Right ventricle myocardium inferior (tissue), 1 donor: ENCODE measurements at places on chromosomes 4 and X. TPM values are rescaled to one million over a fixed set of nuclear protein-coding genes. Genes with fewer than 3 reads are reported as not detected.

- DNase-seq, result no peak
Observed at GRCh38 chrX:30612250-30612655, 34.7 kb upstream of the TASL start.

- no peak for DNase-seq
Observed at GRCh38 chr4:4792466-4792865, 67.0 kb upstream of the MSX1 start.

DNA sequence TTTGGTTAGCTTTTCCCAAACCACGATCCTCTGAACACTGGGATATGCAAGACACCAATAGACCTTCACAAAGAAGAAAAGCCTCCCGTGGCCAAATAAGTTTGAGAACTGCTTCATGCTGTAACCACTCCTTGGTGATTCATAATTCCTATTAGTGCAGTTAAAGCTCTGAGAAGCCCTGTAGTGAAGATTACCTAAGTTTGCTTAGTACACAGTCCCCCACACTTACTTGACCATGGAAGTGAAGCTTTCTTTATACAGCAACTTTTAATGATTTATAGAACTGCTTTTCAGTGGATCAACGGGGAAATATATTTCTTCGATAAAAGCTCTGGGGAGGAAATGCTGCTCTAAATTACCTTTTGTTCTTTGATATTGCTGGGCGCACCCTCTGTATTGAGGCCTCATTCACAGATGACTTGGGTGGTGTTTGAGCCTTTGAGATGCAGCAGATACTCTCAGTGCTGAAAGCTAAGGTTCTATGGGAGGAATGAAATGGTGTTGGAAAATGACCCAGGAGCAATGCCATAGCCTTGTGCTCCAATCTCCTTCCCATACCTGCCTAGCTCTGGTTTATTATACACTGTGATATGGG is 67.4 kb downstream of the CBLL2 start:
- no peak for DNase-seq

DNA sequence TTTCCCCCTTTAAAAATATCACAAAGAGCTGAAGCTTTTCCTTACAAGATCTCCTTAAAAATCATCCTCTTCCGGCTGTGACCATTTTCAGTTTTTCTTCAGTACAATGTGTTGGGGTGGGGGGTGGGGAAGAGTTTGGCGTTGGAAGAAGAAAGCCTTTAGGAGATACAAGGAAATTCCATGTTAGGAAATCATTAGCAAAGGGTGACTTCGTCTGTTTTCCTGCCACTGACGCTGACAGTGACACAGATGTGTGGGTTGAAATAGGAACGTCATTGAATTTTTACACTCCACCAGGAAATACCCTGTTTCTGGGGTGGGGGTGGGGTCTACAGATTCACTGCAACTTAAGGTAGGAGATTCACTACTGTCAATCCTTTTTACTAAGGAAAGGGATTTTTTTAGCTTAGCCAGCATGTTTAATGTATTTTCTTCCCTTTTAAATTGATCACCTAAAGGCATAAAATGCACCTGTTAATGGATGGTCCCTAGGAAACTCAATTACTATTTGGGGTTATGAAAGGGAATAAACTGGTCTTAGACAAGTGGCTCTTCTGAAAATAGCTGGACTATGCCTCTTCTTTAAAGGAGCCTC is 3.9 kb downstream of the MAMLD1 start:
- no peak for DNase-seq

- DNase-seq, result no peak
Observed at GRCh38 chr4:4868758-4869723, 9.6 kb downstream of the MSX1 start.

GRCh38 chr4:76059750-76060149 is 14.8 kb upstream of the ART3 start:
- DNase-seq, result no peak

- DNase-seq, result peak; percentile 93
Observed at GRCh38 chr4:106315968-106316772, at the start of the genes AIMP1 and TBCK. Gene AIMP1 (plus strand): TSS chr4:106316550. CDS start chr4:106325010, 8,460 bp downstream. Gene TBCK (minus strand): TSS chr4:106316209. CDS start chr4:106308960, 7,249 bp downstream.

DNA sequence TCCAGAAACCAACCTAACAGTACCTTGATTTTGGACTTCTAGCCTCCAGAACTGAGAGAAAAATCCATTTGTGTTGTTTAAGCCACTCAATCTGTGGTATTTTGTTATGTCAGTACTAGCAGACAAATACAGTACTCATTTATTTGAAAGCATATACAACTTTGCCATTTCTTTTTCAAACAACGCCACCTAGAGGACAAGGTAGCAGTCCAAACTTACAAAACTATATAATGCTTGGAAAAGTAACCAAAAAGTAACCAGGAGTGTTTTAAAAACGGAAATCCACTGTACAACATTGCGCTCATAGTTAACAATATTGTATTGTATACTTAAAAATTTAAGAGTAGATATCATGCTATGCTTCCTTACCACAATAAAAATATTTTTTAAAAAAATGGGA is 37.0 kb upstream of the FGF13 start:
- no peak for DNase-seq

GRCh38 chr4:12519426-12519825 is 964.7 kb downstream of the RAB28 start:
- no peak for DNase-seq

DNA sequence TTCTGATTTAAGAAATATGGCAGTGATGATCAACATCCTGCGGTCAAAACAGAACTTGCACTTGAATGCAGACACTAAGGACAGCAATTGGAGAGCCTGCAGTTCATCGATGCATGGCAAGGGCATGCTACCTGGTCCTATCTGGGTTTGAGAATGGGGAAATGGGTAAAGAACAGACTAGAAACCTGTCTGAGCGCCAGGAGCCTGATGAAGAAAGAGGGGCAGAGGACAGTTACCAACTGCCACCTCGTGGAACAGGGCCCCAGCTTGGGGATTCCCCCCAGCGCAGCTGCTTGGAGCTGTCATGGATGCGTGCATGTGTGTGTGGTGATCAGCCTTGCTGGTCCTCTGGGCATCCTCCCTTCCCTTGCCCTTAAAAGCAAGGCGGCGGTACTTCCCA is 30.2 kb upstream of the NKRF start:
- no peak for DNase-seq

DNA sequence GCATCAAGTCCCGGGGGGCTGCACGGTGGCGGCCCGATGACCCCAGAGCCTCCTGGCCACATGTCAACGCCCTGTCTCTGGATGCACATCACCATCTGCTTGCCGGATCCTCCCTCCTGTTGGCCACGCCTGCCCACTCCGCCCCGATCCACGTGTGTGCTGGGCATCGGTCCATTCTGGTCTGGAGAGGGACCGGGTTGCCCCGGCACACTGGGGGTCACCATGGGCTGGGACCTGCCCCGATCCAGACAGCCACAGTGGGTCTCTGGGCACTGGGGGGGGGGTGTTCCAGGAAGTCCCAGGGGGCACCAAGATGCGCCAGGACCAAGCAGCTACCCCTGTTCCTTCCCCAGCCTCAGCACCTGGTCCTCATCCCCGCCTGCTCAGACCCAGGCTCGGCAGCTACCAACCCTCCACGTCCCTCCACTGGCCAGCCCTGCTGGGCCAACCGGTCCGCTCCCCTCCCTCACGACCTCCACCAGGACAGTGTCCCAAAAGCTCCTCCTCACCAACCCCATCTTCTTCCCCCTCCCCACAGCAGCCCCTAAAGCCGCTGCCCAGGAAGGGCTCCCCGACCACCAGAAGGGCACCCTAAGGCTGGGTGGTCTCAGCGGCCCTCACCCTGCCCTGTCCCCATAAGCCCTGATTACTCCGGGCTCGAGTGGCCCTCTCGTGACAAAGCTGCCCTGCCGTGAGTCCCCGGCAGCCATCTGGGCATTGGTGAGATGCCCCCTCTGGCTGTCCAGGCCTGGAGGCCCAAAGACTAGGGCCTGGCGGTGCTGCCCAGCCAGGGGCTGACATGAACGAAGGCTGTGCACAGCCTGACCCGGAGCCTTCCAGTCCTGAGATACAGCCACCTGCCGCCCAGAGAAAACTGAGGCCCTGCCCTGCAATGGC is 4.6 kb downstream of the CTBP1 start:
- peak; percentile 64 for DNase-seq

GRCh38 chr4:150248181-150248580 is 169.9 kb downstream of the DCLK2 start:
- DNase-seq, result no peak

DNA sequence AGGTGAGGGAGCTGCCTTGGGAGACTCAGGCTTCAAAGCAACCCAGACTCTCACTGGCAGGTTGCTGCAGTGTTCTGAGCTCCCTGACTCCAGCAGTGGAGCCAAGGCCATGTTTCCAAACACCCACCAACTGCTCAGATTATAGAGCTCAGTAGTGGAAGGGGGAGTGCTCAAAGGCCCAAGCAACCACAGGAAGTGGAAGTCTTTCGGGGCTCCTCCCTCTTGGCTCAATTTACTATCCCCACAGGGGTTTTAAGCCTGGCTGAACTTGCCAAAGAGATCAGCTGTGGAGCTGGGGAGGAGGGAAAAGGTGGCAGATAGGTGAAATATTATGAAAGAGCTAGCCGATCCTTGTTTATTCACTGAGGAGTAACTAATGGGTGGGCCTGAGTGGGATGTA is 82.5 kb downstream of the HPRT1 start:
- no peak for DNase-seq

DNA sequence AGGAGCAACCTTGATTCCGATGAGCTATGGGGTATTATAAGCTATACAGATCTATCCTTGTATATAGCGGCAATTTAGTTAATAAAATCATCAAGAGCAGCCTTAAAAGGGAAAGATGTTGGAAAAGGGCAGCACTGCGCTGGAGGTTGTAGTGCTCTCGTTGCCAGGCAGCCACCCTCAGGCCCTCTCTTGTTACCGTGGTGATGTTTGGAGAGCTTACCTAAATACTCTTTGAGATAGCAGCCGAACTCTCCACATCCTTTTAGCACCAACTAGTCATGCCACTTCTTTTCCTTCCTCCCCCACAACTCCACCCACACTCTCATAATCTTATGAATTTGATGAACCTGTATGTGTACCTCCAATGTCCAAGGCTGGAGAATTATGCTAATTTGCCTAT is 3.8 kb upstream of the RADX start:
- no peak for DNase-seq

GRCh38 chr4:139910106-139910505 is 243.9 kb downstream of the MAML3 start:
- DNase-seq, result no peak

DNA sequence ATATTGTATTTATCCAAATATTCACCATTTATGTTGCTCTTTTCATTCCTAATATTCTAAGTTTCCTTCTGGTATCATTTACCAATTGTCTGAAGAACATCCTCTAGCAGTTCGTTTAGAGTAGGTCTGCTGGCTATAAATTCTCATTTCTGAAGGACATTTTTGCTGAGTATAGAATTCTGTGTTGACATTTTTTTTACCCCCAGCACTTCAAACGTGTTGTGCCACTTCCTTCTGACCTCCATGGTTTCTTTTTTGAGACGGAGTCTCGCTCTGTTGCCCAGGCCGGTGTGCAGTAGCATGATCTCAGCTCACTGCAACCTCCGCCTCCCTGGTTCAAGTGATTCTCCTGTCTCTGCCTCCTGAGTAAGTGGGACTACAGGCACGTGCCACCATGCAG is 26.4 kb downstream of the JADE3 start:
- no peak for DNase-seq

DNA sequence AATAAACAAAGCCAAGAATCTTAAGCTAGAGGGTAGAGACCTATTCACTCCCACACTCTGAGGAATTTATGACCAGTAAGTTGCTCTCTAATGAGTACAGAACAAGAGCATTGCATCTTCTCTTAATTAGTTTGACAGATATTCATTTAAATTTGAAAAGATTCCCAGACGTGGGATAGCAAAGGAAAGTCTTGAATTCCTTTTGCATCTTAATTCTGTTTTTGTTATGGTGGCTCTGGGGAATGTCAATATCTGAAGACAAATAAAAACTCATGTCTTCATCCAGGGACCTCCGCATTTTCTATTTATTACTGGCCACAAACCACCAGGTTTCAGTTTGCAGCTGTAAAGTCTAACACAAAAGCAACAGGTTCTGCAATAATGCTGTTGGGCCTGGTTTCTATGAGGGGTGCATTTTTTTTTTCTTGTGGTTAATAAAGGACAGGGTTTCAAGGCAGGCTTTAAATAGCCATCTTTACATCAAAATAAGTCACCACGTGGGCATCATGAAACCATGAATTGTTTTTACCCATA is 172.3 kb downstream of the SHROOM3 start:
- DNase-seq, result no peak

GRCh38 chr4:175297965-175298565 is 379.9 kb downstream of the ADAM29 start:
- DNase-seq, result no peak

DNA sequence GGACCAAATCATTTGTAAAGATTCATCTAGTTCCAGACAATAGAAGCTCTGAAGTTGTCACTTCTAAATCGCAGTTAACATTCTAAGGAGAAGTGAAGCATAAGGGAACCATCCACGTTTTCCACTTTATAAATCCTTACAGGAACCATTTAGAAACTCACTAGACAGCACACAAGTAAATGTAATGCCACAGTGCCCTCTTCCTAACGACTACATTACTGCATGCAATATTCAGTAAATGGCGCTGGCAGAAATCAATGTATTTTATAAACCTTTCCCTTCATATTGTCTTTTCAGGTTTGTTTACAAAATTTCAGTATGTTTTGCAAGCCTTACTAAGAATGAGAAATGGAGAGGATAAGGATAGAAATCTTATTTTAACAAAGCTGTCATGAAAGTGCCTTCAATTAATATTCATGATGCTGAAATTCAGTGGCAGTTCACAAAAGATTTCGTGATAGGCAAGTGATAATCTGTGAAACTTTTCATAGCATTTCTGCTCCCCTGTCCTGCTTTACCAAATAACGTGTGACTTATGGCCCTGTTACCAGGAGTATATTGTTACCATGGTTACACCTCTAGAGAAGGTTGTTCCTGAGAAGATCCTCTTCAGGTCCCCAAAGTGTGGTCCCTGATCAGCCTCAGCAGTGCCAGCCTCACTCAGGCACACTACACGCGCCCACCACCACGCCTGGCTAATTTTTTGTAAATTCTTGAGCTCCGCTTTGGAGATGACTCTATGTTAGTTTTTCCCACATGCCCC is 54.2 kb downstream of the TMA16 start:
- DNase-seq, result no peak

MAGEA11 gene
- not detected for total RNA-seq

MID1 gene
- 7.0 TPM for total RNA-seq

RHOH gene
- total RNA-seq, result 0.54 TPM

ZGRF1 gene
- total RNA-seq, result 2.1 TPM

C4orf51 gene
- total RNA-seq, result not detected

TMEM33 gene
- total RNA-seq, result 21.5 TPM

SPIN2B gene
- total RNA-seq, result 6.9 TPM
